Muscle of leg (tissue), 16 donors: ENCODE measurements at places on chromosomes 11 and 22. TPM values are rescaled to one million over a fixed set of nuclear protein-coding genes. Genes with fewer than 3 reads are reported as not detected.
A peak's percentile ranks its signal among the peaks of the same experiment; 100 is the strongest.

- H3K27me3 ChIP-seq, result no peaks in the 10 kb centered on the region
- H3K36me3 ChIP-seq, result peaks cover 2% of the 10 kb centered on the region
- H3K4me3 ChIP-seq, result no peak overlapping the region
- H3K27ac ChIP-seq, result peak overlapping the region; percentile 71
- H3K4me1 ChIP-seq, result peaks cover 57% of the 10 kb centered on the region
- no peak for DNase-seq
These were observed 8.4 kb downstream of the SLCO2B1 start for GRCh38 chr11:75159151-75159953.

GRCh38 chr22:40231618-40232313 lies 54.0 kb downstream of the TNRC6B start:
- peaks cover 9% of the 10 kb centered on the region for H3K4me1 ChIP-seq
- H3K4me3 ChIP-seq, result no peak overlapping the region
- H3K27ac ChIP-seq, result no peak overlapping the region
- no peak for DNase-seq

Gene MGAT3
- polyA plus RNA-seq, result 4.0 TPM

DNA sequence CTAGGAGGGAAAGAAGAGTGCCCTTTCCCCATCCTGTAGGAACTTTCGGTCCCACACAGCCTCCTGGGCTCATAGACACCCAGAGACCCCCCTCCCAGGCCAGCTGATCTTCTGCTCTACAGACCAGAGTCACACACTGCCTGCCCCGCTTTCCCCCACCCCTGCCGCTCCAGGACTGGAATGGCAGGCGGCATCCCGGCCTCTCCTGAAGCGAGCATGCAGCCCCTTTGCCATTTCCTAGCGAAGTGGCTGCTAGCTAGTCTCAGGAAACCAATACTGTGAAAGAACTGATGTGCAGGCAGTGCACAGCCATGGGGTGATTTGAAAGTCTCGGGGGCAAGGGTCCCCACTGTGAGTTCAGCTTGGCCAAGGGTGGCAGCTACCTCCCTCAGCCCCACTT lies 8.3 kb downstream of the PICK1 start:
- peaks cover 40% of the 10 kb centered on the region for H3K4me1 ChIP-seq
- H3K36me3 ChIP-seq, result peaks cover 31% of the 10 kb centered on the region
- DNase-seq, result no peak
- no peaks in the 10 kb centered on the region for H3K27me3 ChIP-seq
- no peak overlapping the region for H3K27ac ChIP-seq

- no peaks in the 10 kb centered on the region for H3K27me3 ChIP-seq
- H3K4me3 ChIP-seq, result no peak overlapping the region
- DNase-seq, result no peak
- no peaks in the 10 kb centered on the region for H3K36me3 ChIP-seq
These were observed 152.8 kb upstream of the RASSF10 start for GRCh38 chr11:12856338-12856737.

Gene GGT5
- 12.5 TPM for polyA plus RNA-seq

Gene TSGA10IP
- polyA plus RNA-seq, result 0.09 TPM

GRCh38 chr11:3880724-3881123 lies 25.3 kb downstream of the STIM1 start:
- DNase-seq, result peak; percentile 27
- H3K4me3 ChIP-seq, result no peak overlapping the region
- H3K27ac ChIP-seq, result no peak overlapping the region
- peaks cover 8% of the 10 kb centered on the region for H3K4me1 ChIP-seq
- no peaks in the 10 kb centered on the region for H3K36me3 ChIP-seq

Gene MYO7A
- 3.8 TPM for polyA plus RNA-seq

Gene CNGA4
- polyA plus RNA-seq, result 0.09 TPM

GRCh38 chr11:252666-253065 lies 15.9 kb downstream of the PSMD13 start:
- H3K36me3 ChIP-seq, result peaks cover 53% of the 10 kb centered on the region
- no peak for DNase-seq
- no peaks in the 10 kb centered on the region for H3K27me3 ChIP-seq
- H3K4me1 ChIP-seq, result peaks cover 4% of the 10 kb centered on the region
- no peak overlapping the region for H3K27ac ChIP-seq

- H3K36me3 ChIP-seq, result no peaks in the 10 kb centered on the region
- H3K4me3 ChIP-seq, result no peak overlapping the region
- peaks cover 17% of the 10 kb centered on the region for H3K4me1 ChIP-seq
- H3K27me3 ChIP-seq, result peaks cover 72% of the 10 kb centered on the region
- H3K27ac ChIP-seq, result no peak overlapping the region
These were observed 673 bp upstream of the SHANK2 start for GRCh38 chr11:71252770-71253730.

DNA sequence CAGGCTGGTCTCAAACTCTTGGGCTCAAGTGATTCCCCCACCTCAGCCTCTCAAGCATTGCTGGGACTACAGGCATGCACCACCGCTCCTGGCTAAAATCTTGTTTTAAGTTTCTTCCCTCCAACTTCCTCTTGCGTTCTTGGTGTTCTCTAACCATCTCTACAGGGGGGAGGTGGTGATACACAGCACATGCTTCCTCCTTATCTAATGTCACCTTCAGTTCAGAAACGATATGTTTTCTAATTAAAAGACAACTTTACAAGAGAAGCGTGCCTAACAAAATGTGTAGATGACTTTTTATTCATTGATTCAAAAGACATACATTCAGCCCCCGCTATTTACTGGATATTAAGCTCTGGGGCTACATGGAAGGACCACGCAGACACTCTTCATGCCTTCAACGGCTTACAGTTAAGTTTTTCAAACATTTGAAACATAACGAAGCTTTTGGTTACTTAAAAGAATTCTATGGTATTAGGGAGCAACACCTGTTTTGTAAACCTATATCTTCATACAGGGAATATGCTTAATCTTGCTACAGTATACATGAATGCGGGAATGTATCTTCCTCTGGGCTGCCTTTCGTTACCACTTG lies 933 bp upstream of the DLAT start:
- peak; percentile 14 for DNase-seq
- H3K36me3 ChIP-seq, result peaks cover 21% of the 10 kb centered on the region

GRCh38 chr11:19546325-19546724 lies 166.3 kb upstream of the NAV2 start:
- no peaks in the 10 kb centered on the region for H3K36me3 ChIP-seq
- no peaks in the 10 kb centered on the region for H3K4me1 ChIP-seq
- H3K27ac ChIP-seq, result no peak overlapping the region
- H3K4me3 ChIP-seq, result no peak overlapping the region
- H3K27me3 ChIP-seq, result peaks cover 16% of the 10 kb centered on the region

Gene GAB2
- 14.9 TPM for polyA plus RNA-seq

- peaks cover 10% of the 10 kb centered on the region for H3K27me3 ChIP-seq
- DNase-seq, result no peak
- H3K27ac ChIP-seq, result no peak overlapping the region
- no peak overlapping the region for H3K4me3 ChIP-seq
- no peaks in the 10 kb centered on the region for H3K36me3 ChIP-seq
These were observed 25.5 kb downstream of the SHISAL1 start for GRCh38 chr22:44287121-44287693.

- H3K4me1 ChIP-seq, result peaks cover 22% of the 10 kb centered on the region
- no peak for DNase-seq
- H3K27me3 ChIP-seq, result peaks cover 31% of the 10 kb centered on the region
- H3K4me3 ChIP-seq, result no peak overlapping the region
- no peaks in the 10 kb centered on the region for H3K36me3 ChIP-seq
These were observed 14.0 kb upstream of the ARHGAP8 start for GRCh38 chr22:44738347-44738715.

GRCh38 chr22:24521791-24522245 lies 26.7 kb downstream of the UPB1 start:
- peaks cover 8% of the 10 kb centered on the region for H3K4me1 ChIP-seq
- DNase-seq, result peak; percentile 52
- H3K27me3 ChIP-seq, result no peaks in the 10 kb centered on the region
- H3K4me3 ChIP-seq, result no peak overlapping the region

- H3K4me3 ChIP-seq, result no peak overlapping the region
- H3K4me1 ChIP-seq, result peaks cover 84% of the 10 kb centered on the region
- no peak for DNase-seq
- no peaks in the 10 kb centered on the region for H3K27me3 ChIP-seq
These were observed 17.7 kb downstream of the MGAT3 start for GRCh38 chr22:39474351-39475111.

- DNase-seq, result peak; percentile 20
- no peaks in the 10 kb centered on the region for H3K4me1 ChIP-seq
- H3K27me3 ChIP-seq, result no peaks in the 10 kb centered on the region
These were observed 21.1 kb downstream of the MS4A6E start for GRCh38 chr11:60348116-60348515.

Gene ST14
- 0.30 TPM for polyA plus RNA-seq

Gene MUC5B
- 0.21 TPM for polyA plus RNA-seq

DNA sequence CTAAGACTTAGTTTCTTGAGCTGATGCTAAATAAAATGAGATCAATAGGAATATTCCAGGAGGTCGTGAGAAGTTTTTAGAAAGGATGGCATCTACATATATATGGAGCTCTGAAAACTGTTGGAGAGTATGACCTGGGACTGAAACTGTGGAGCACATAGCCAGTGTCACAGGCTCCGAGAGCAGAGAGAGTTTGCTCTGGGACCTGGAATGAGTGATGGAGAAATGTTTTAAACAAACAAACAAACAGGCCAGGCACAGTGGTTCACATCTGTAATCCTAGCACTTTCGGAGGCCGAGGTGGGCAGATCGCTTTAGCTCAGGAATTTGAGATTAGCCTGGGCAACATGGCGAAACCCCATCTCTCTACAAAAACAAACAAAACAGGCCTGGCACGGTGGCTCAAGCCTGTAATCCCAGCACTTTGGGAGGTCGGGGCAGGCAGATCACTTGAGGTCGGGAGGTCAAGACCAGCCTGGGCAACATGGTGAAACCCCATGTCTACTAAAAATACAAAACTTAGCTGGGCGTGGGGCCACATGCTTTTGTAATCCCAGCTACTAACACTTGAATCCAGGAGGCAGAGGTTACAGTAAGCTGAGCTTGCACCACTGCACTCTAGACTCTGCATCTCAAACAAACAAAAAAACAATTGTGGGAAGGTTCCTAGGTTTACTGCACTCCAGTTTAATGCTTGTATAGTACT lies 67.1 kb downstream of the SLC35F2 start:
- no peak overlapping the region for H3K4me3 ChIP-seq
- no peaks in the 10 kb centered on the region for H3K27me3 ChIP-seq
- no peak for DNase-seq

Gene TEX12
- polyA plus RNA-seq, result not detected

DNA sequence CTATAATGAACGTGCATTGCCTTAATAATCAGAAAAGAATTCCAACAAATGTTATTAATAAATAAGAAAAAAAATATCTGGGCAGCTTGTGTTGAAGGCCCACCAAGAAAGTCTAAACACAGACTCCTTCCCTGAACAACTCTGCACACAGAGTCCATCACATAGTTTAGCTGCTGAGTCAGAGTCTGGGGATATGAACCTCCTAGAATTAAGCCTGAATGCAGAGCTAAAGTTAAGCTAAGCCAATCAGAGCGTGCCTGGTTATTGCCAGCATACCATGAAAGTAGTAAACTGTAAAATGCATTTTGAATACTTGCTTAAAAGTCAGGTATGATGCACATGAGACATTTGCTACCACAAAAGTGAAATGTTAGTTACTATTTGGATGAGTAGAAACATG lies 25.6 kb upstream of the TENM4 start:
- no peak for DNase-seq
- peaks cover 2% of the 10 kb centered on the region for H3K27me3 ChIP-seq
- no peaks in the 10 kb centered on the region for H3K36me3 ChIP-seq
- H3K4me3 ChIP-seq, result no peak overlapping the region
- H3K4me1 ChIP-seq, result no peaks in the 10 kb centered on the region
- no peak overlapping the region for H3K27ac ChIP-seq

Gene SOX10
- polyA plus RNA-seq, result 10.1 TPM

- no peaks in the 10 kb centered on the region for H3K36me3 ChIP-seq
- peaks cover 48% of the 10 kb centered on the region for H3K4me1 ChIP-seq
- H3K27me3 ChIP-seq, result no peaks in the 10 kb centered on the region
- DNase-seq, result peak; percentile 87
- H3K4me3 ChIP-seq, result no peak overlapping the region
- peak overlapping the region; percentile 95 for H3K27ac ChIP-seq
These were observed 108.3 kb upstream of the SESN3 start for GRCh38 chr11:95339086-95339901.

GRCh38 chr22:30201945-30202344 lies 44.6 kb downstream of the LIF start:
- H3K4me3 ChIP-seq, result no peak overlapping the region
- DNase-seq, result peak; percentile 69
- peaks cover 21% of the 10 kb centered on the region for H3K27me3 ChIP-seq
- H3K27ac ChIP-seq, result peak overlapping the region; percentile 78
- no peaks in the 10 kb centered on the region for H3K36me3 ChIP-seq
- H3K4me1 ChIP-seq, result peaks cover 55% of the 10 kb centered on the region

DNA sequence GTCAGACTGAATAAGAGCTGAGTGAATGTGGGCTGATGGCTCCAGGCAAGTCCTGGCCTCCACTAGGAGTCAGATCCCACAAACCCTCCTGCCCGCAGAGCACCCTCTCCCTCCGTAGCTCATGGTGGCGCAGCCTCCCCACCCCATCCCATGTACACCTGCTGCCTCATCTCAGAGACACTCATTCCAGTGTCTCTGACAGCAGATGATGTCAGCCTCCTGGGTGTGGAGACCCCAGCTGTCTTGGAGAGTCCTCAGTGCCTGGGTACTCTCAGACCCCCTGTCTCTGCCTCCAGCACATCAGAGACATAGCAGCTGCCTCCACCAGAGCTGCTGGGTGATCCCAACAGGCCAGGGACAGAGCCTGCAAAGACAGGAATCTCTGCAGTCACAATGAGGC lies 9.5 kb downstream of the IGLL5 start:
- DNase-seq, result peak; percentile 74
- H3K27me3 ChIP-seq, result peaks cover 6% of the 10 kb centered on the region
- no peak overlapping the region for H3K4me3 ChIP-seq
- no peaks in the 10 kb centered on the region for H3K36me3 ChIP-seq
- H3K4me1 ChIP-seq, result peaks cover 29% of the 10 kb centered on the region

GRCh38 chr11:130580372-130580771 lies 131.9 kb downstream of the ADAMTS15 start:
- H3K27me3 ChIP-seq, result no peaks in the 10 kb centered on the region
- no peak for DNase-seq
- H3K4me3 ChIP-seq, result no peak overlapping the region
- H3K4me1 ChIP-seq, result peaks cover 4% of the 10 kb centered on the region
- H3K36me3 ChIP-seq, result no peaks in the 10 kb centered on the region

GRCh38 chr11:64056861-64057260 lies 21.1 kb downstream of the FLRT1 start:
- peaks cover 79% of the 10 kb centered on the region for H3K4me1 ChIP-seq
- H3K27me3 ChIP-seq, result peaks cover 19% of the 10 kb centered on the region
- no peak for DNase-seq

Gene OR52N2
- polyA plus RNA-seq, result not detected

Gene OR2AT4
- 0.03 TPM for polyA plus RNA-seq

GRCh38 chr11:124763156-124763947 lies 1.3 kb upstream of the ESAM start:
- peak; percentile 89 for DNase-seq
- no peak overlapping the region for H3K27ac ChIP-seq
- H3K36me3 ChIP-seq, result peaks cover 26% of the 10 kb centered on the region
- peaks cover 37% of the 10 kb centered on the region for H3K4me1 ChIP-seq
- peak overlapping the region; percentile 34 for H3K4me3 ChIP-seq
- H3K27me3 ChIP-seq, result peaks cover 50% of the 10 kb centered on the region
